ENCODE measurements at places on chromosomes 12 and 14.

DNA sequence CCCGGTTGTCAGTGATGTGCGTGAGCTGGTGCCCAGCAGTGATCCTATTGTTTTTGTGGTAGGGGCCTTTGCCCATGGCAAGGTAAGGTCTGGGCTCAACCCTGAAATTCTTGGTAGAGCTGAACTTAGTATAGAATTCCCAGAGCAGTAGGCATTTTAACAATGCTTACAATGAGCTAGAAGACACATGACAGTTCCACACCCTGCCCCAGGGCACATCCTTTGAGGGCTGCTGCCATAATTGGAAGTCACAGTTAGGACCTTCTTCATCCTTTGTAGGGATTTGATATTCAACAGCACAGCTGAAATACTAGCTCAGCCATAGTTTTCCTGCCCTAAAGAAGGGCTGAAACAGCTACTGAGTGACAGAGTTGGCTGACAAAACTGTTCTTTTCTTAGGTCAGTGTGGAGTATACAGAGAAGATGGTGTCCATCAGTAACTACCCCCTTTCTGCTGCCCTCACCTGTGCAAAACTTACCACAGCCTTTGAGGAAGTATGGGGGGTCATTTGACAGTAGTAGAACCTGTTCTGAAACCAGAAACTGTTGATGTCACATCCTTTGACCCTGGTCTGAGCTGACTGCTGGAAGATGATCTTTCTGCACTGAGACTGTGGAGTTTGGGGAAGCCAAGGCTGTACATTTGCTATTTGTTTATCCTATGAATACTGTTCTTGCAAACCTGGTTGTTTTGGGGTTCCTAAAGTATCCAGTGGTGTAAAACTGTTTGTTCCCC is 4.8 kb downstream of the EMG1 start:
- no peak for DNase-seq

DNA sequence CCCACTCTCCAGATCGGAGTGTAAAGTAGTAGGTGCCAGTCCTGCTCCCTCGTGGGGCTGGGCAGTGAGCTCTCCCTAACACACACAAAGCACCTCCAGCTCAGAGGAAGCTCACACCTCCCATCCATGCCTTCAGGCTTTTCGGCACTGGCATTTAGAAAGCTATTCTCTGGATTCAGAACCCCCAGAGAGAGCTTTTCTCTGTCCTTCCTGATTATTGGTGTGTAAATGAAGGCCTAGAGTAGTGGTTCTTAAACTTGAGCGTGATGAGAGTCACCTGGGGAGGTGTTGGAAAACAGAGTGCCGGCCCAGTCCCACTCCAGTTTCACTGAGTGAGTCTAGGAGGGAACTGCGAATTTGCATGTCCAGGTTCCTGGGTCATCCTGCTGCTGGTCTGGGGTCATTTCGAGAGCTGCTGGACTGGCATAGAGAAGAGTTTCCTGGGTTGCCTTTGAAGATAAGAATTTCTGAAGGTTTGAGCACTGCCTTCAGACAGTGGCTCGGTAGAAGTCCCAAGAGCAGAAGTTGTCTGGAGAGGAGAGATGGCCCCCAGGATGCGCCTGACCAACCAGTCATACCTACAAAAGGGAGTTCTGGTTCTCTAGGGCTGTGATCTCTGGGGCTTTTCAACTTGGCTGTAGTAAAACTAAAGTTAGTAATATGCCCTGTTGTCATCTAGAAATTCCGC is 15.1 kb downstream of the CD9 start:
- DNase-seq = no peak

DNA sequence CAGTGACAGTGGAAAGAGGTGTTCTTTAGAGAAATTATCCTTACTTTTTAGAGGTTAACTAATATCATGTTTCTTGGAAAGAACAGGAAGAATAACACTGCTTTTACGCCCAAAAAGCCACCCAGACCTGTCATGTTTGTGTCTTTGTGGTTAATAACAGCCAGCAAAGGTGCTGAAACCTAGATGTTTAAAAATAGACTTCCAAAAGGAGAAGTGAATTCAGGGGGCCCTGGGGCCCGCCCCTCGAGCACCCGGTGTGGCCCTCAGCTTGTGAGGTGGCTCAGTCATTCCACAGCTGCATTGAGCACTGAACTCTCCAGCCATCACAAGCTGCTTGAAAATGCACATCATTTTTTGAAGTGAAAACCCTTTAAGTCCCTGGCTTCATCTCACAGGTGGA is 20.8 kb upstream of the AMN start:
- no peak for DNase-seq

DNA sequence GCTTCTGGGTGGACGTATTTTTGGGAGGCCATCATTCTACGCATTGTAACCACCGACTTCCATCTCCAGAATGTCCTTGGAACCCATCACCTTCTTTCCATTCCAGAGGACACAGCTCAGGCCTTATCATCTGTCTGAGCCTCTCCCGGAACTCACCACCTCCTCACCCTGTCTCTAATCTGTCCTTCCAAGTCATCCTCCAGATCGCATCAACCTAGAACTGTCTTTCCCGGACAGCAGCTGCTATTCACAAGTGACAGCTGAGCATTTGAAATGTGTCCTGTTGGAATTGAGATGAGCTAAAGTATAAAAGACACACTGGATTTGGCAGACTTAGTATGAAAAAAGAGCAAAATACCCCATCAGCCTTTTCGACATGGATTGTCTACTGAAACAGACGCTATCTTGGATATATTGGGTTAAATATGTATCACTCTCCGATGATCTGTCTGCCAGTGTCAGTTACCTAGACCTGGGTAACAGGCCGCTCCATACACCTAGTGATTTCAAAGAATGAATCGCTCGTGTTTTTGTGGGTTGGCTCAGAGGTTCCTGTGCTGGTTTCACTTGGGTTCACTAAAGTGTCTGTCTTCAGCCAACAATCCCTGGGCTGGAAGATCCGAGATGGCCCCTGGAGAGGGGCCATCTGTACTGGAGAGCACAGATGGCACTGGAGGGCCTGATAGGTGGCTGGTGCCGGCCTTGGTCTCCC is 104.4 kb upstream of the RFLNA start:
- no peak for DNase-seq

DNA sequence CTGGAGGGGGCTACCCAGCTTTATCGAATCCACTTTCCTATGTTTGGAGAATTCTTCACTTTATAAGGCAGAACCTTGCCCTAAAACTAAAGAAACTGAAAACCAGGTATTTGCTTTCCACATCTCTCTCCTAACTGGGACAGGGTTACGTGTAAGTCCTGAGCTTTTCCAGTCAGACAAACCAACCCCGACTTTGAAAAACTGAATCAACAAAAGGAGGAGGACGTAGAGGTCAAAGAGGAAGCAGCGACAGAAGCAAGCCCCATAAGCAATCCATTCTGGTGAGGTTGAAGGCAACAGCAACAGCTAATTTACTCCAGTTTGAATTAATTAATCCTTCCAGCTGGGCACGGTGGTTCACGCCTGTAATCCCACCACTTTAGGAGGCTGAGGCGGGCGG is 47.2 kb downstream of the LRP6 start:
- no peak for DNase-seq

DNA sequence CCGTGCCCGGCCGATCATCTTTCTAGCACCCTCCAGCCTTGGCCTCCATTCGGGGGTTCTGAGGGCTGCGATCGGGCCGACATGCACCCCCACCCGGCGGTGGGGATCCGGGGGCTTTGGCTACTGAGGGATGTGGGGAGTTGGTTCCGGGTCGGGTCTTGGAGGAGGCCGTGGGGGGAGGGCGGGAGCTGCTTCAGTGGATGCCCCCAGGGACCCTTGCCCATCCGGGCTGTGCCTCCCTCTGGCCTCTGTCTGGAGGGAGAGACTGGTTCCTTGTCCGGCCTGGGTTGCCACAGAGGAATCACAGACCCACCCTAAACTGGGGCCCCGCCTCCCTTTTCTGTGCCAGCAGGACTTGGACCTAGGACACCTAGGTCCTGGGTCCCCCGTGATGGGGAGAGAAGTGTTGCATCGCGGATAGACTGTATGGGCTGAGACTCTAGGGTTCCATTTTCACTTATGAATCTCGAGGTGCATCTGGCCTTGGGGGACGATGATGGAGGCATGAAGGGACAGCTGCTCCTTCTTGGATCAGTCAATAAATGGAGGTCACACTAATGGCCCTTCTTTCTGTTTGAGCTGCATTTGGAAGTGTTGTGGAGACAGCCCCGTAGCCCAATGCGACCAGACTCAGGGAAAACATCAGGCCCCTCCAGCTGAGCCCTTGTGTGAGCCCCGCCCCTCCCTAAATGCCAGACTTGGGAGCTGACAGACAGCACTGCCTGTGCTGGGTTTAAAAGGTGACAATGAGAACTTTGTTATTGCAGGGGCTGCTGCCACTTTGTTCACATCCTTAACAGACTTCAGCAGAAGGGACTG is 577 bp downstream of the DTX3 start:
- no peak for DNase-seq

DNA sequence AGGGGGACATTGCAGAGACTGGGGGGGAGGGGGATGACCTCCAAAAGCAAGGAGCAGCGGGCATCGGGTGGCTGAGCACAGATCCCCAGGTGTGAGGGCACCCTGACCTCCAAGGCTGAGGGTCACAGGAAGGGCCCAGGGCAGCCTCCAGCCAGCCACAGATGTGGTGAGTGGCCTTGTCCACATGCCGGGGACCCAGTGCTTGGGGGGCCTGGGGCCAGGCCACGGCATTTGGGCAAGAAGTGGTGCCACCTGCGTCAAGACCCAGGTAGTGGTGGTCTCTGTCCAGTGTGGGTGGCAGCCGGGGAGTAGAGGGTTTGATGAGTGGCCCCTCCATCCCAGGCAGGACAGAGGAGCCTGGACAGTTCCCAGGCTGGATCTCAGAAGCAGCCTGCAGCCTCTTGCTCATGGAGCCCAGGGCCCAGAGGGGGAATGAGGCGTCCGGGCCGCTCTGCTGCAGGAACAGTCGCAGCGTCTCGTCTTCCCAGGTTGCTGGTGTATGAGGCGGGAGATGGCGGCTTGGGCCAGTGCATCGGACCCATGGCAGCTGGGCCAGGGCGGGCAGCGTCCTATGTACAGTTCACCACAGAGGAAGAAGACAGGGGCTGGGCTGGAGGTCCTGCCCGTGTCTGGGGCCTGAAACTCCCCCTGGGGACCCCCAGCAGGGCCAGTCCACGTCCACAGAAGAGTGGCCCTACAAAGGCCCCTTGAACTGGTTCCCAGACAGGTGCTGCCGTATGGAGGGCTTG is 33.5 kb downstream of the CCNK start:
- DNase-seq = no peak

DNA sequence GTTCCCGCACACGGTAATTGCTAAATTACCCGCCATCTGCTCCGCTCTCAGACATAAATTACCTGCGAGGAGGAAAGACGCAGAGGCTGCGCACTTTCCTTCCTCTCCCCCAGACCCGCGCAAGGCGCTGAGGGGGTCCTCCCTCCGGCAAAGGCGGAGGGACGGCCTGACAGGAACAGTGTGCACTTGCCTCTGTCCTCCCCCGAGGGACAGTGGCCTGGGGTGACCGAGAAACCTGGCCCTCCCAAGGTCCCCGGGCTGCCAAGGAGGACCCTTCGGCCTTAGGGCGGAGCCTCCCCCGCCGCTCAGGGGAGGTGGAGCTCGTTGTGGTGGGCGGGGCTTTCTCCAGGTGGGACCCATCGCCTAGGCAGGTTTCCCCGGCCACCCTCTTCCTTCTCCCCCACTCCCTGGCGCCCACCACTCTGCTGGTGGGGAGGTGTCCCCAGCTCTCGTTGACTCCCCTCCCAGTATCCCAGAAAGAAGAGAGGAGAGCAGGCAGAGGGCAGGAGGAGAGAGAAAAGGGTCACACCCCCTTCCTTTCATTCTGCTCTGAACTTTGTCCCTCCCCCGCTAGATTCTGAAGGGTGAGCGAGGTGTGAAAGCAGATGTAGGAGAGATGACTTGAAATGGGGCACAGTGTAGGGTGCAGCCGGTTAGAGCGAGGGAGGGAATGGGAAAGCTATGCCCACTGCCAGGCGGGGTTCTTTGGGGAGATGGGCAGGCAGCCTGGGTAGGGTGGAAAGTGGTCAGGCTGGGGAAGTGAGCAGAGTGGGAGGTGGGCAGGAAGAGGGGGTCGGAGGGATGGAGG is 11.4 kb upstream of the CALCOCO1 start:
- DNase-seq = no peak

DNA sequence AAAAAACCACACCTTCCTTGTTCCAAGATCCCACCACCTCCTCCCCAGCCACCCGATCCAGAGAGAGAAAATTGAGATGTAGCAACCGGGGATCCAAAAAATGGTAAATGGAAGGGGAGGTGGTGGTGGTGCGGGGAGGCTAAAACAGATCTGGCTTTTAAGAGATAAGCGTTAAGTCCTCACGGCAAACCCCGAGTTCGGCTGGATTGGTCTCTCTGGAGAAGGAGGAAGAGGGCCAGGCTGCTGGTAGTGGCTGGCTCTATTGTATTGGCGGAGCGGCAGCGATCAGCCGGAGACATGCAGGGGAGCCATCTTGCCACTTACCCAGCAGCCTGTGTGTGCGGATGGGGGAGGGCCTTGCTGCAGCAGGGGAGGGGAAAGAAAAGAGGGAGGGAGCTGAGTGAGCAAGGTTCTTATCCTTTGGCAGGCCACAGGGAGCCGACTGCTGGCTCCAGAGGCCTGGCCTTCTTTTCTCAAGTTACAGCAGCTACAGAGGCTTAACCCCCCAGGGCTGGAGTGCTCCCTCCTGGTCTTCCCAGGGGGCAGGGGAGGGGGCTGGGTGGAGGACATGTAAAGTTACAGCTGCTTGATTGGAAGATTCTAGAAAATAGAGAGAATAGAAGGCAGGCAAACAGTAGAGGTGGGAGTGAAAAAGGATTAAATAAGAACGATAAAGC is 14.1 kb upstream of the CDH24 start:
- DNase-seq = peak; percentile 91

DNA sequence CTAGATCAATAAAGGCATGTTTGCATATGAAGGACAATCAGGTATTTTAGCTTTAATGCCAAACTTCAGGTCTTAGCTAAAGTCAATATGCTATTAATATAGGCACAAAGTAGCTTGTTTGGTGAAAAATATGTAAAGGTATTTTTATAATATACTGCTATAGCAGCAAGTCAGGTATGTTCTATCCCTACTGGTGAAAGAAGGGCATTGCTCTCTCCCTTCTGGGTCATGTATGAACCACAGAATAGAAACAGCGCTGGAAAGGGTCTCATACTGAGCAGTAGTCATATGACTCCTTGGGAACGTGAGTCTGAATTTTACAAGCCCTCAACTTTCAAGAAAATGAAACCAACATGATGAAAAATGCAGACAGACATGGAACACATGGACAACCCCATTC is 314.6 kb downstream of the GRIN2B start:
- DNase-seq = no peak

DNA sequence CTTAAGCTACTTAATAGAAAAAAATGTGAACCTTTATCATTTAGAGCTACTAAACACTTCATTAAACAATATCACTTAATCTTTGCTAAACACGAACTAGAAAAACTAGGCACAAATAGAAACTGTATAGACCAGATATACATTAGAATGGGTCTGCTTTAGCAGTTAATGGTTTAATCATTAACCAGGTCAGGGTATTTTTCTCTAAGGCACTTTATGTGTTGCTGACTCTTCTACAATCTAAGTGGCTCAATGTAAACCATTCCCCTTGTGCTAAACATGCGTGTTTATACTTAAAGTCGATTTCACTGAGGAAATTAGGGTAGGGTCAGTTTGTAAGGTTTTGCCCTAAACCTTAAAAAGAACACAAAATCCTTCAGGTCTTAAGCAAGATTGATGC is 29.7 kb downstream of the TMCC3 start:
- DNase-seq = no peak

Measured in RWPE1 (cell line).